ENCODE measurements at places on chromosomes 7 and 10.

DNA sequence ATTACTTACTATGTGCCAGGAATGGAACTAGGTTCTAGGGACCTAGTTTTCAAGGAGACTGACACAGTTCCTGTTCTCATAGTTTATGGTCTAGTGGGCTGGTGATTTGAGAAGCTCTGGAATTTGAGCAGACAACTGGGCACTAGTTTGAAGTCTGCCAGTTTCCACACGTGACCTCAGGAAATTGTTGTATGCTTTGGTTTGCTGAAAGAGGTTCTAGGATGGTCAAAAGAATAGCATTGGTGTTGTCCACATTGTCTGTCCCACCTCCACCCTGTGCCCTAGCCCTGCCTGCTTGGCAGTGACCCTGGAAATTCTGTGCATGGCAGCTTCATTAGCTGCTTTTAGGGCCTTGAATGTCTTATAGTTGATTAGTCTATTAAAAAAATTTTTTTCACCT is 28.7 kb downstream of the GBF1 start:
- DNase-seq = no peak

GRCh38 chr7:137026176-137026500 is 157.7 kb downstream of the CHRM2 start:
- DNase-seq = no peak

DNA sequence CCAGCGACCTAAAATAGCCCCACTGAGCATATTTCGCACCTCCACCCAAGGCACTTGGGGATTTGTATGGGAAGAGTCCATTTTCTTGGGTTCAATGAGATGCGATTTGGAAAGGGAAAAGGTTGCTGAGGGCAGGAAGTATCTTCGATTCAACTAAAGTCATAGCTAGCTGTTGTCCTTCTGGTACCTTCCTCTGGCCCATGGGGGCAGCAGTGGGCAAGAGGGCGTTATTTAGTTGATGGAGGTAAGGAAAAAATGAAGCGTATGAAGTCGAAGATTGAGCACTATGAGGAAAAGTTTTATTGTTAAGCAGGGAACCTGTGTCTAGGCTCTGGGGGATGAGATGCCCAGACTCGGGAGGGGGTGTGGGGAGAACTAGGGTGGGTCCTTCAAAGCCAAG is 135.4 kb downstream of the EVX1 start:
- no peak for DNase-seq

DNA sequence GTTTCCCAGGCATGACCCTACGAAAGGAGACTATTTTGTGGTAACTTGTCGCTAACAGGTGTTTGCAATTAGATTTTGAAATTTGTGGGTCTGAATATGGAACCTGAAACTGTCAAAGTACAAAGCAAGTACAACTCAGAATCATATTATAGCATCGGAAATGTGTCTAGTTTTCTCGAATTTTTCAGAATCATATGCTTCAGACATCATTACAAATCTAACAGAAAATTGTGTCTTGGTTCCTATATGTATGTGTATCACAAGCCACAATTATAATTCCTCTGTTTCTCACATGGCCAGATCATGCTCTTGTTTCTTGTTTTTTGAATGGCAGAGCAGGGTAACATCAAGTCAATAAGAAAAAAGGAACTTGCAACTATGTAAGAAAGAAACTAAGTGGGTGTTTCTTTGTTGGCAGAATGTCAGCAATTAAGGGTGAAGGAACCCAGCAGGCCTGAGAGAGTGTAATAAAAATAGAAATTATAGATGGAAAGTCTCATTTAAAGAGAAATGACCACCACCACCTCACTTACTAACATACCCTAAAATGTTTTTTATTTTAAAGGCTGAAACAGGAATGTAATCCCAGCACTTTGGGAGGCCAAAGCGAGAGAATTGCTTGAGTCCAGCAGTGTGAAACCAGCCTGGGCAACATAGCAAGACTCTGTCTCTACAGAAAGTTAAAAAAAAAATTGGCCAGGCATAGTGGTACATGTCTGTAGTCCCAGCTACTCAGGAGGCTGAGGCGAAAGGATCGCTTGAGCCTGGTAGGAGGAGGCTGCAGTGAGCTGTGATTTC is 51.3 kb downstream of the PRTFDC1 start:
- no peak for DNase-seq

DNA sequence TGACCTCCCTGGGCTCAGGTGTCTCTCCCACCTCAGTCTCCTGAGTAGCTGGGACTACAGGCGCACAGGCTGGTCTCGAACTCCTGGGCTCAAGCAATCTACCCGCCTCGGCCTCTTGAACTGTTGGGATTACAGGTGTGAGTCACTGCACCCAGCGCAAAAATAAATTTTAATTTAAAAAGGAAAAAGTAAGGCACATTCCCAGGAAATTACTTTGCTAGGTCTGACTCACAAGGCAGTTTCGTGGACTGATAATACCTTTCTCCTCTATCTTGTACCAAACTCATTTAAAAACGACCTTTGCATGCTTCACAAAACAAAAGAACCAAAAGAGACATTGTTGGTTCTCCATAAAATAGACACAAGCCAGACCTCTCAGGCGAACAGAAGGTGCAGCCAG is 29.7 kb downstream of the PARP12 start:
- DNase-seq = no peak

- no peak for DNase-seq
These were observed 48.4 kb downstream of the MDFIC start for GRCh38 chr7:114970308-114970707.

DNA sequence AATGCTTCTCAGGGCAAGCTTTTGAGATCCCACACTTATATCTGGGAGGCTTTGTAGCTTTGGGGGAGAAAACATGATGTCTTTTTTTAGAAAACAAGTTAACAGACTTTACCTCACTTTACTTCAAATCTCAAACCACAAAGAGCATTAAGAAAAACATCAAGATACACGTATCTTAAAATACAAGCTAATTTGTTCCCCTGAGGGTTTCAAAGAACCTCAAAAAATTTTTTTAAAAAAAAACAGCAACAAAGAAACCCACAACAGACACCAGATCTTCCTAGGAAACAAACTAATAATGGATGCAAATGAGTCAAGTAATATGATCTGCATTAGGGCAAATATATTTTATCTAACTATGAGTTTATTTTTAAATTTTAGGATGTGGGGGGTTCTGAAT is 24.7 kb downstream of the FAM3C start:
- no peak for DNase-seq

DNA sequence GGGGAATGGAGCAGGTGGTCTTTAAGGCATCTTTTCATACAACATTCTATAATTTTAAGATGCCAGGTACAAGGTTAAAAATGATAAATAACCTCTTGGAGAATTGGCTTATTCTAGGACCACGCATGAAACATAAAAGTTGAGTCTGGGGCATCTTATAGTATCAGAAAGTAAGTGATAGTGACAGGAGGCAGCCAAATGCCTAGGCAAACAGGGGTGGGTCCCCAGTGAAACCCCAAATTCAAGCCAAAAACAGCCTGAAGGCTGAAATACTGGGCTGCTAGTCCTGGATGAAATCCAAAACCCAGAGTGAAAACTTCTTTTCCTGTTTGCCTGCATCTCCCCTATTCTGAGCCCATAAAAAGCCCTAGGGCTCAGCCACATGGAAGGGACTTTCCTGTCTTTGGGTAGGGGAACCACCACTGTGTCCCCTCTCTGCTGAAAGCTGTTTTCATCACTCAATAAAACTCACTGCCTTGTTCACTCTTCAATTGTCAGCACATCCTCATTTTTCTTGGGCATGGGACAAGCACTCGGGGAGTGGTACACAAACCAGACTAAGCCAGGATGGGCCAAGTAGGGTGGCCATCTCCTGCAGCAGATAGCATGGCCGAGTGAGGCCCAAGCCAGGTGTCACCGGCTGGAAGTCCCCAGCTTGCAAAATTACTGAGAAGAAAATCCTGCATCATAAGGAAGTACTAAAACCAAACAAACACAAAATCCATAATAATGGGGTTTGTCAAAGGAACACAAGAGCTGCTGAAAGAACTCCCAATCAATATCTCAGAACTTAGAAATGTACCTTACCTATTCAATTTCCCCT is 241.6 kb upstream of the GALNT17 start:
- DNase-seq = no peak

DNA sequence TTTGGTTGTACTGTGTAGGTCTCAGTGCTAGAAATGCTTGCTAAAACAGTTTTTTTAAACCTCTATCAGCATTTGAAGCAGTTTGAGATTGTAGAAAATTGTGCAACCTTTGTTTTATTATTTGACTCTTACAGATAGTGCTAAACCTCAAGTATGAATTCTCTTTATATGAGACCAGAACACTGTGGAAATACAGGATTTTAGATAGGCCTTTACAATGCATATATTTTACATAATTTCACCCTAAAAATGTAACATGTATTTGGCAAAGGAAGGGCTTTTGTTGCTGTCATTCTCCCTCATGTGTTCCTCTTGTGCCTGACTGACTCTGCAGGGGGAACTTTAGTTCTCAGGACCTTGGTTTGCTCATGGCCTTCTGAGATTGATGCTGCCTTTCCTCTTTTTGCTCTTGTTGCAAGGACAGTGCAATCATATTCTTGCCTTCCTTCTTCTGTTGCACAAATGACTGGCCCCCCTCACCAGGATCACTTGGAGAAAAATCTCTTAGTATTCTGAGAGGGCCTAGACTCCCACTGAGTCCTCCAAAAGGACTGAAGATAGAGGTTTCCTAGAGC is 188.7 kb downstream of the PPP1R9A start:
- DNase-seq = no peak

GRCh38 chr10:92122941-92123450 is 167.9 kb downstream of the CPEB3 start:
- DNase-seq = no peak

GRCh38 chr7:13988731-13989125 is 738 bp downstream of the ETV1 start:
- no peak for DNase-seq

- DNase-seq = no peak
These were observed 148.8 kb downstream of the FAM107B start for GRCh38 chr10:14625765-14626525.

DNA sequence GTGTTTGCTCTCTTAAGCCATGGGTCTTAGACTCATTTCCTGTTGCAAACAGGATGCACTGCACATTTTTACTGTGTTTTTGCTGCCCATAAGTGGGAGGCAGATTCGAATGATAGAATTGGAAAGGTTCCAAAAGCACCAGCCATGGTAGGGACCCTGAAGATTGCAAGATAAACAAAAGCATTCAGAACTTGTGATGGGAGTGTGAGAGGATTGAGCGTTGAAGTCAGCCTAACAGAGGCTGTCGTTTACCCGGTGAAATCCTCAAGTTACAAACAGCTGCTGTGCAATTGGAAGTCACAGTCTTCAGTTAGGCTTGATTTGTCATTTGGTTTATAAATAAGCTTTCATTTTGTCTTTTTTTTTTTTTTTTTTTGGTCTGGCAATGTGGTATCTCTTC is 192.7 kb upstream of the MKI67 start:
- no peak for DNase-seq

DNA sequence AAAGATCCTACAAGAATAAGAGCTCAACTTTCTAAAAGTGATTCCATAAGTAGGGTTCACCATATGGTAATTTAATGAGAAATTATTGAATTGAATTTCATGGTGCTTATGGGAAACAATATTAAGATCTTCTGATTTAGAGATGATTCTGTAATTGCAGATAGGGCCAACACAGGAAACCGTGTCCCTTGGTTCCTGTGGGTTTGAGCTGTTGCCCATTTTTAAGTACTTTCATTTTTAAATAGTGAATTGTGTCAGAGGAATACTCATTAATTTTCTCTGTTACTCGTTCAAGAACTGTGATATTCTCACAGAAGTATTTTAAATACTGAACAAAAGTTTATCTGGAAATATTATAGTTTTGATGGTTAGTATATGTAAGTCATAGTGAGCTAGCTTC is 129.2 kb downstream of the SRI start:
- DNase-seq = no peak

DNA sequence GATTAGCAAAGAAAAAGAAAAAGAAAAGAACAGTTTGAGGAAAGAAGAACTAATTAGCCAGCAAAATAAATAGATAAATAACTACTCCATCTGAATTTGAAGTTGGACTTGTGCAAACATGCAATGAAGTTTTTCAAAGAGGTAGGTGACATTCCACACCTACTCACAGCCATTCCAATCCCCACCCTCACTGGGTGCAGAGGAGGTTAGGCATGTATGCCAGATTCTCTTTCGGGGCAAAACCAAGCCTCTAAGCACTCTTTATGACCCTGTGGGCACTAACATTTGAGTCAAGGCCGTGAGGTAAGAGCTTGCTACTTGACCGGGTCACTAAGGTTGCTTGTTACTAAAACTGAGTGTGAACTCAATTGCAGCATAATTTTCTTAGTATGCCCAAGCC is 108.4 kb upstream of the SEMA3A start:
- DNase-seq = no peak

DNA sequence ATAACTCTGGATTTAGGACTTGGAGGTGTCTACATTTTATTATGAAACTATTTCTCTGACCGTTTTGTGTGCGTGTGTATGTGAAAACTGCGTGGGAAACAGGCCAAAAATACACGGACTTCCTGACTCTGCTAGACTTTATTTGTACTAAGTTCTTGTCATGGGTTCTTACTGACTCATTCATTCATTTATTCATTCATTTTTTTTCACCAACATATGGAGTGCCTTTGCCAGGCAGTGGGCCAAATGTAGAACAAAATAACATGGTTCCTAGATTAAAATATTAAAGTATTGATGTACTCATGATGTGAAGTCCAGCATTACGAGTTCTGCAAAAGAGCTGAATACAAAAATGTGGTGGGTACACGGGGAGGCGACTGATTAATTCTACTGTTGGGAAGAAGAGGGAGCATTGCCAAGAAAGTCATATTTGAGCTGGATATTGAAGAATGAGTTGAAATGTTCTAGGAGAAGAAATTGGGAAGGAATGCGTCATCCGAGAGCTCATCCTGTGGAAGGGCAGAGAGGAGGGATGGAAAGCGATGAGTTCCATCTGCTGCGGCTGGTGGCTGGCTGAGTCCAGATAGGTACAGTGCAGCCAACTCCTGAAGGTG is 24.6 kb downstream of the CACNB2 start:
- DNase-seq = no peak

DNA sequence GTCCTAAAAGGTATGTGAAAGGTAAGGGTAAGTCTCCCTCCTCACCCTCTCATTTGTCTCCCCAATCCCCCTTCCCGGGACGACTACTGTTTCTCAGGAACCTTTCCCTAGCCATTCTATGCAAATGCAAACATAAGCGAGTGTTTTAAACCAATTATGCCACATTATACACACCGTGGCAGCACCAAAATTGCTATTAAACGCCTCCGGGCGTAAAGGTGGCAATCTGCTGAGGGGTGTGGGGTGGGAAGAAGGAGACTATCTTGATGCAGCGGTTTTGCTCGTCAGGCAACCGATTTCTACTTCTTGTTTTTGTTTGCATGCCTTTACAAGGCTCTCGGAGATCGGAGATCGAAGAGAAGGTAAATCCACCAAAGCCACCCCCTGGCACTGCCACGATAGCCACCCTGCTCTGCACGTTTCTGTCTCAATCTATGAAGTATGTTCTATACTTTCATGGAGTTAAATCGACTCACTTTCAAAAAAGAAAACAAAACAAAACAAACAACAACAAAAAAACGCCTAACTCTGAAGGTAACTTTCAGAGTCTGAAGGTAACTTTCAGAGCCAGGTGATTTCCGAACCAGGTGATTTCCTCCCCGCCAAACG is 46.0 kb upstream of the CDK1 start:
- no peak for DNase-seq

Data from activated T-cell treated with anti-CD3 and anti-CD28 coated beads for 4 hours (primary cell).